ENCODE measurements at places on chromosomes 12 and 14. TPM values are rescaled to one million over a fixed set of nuclear protein-coding genes. Genes with fewer than 3 reads are reported as not detected.

ENDOU gene
- 1.6 TPM for total RNA-seq

DNA sequence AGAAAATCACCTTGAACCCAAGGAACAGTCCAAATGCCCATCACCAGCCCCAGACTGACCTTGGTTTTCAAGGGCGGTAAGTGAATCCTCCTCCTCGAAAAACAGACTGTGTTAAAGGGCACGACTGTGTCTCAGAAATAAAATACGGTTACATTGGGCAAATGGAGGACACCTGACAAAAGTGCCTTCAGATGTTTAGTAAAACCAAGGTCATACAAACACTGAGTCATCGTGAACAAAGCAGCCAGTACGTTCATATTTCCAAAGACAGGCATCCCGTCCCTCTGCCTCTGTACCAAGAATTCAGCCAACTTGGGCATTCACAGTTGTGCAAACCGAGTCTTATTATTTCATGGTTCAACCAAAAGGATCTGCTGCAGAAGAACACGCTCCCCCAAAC lies 25.9 kb downstream of the FOXN3 start:
- H3K27ac ChIP-seq, result no peak overlapping the region
- no peak overlapping the region for H3K4me3 ChIP-seq
- H3K36me3 ChIP-seq, result peaks cover 8% of the 10 kb centered on the region
- no peak for DNase-seq
- peaks cover 4% of the 10 kb centered on the region for H3K27me3 ChIP-seq
- H3K4me1 ChIP-seq, result peaks cover 26% of the 10 kb centered on the region

DNA sequence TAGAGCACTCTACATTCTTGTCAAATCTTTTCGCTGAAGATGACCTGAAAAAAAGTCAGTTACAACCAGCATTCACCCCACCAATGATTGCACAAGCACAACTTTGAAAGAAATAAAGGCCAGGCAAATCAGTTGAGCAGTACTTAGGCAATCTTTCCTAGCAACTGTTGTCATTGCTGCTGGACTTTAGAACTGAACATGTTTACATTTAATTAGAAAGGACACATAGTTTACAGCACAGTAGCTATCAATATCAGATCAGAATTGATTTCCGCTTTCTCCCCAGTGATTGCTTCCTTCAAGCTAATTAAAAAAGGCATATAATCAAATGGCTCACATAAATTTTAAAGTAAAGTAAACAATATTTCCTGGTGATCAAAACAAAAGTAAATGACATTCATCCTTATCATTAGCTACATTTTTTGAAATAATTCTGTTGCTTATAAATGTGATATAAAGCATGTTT lies 128.4 kb downstream of the FOXA1 start:
- H3K36me3 ChIP-seq, result no peaks in the 10 kb centered on the region
- no peak overlapping the region for H3K4me3 ChIP-seq
- no peak for DNase-seq
- no peaks in the 10 kb centered on the region for H3K4me1 ChIP-seq
- peaks cover 1% of the 10 kb centered on the region for H3K27me3 ChIP-seq

DNA sequence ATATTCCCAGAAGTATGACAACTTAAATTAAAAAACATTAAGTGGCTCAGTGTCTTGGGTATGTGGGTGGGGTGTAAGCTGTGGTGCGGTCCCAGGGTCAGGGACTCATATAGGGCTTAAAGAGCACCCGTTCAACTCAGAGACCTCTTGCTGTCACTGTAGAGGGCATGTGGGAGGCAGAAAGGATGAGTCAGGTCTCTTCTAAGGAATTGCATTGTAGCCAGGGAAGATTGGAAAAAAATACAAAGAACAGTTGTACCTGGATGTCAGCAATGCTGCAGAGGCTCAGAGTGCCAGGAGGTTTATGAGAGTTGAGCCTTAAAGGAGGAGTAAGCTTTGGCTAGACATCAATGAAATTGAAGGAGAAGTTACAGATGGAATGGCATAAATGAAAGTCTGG lies 104.1 kb downstream of the MYRFL start:
- no peak overlapping the region for H3K27ac ChIP-seq
- no peaks in the 10 kb centered on the region for H3K36me3 ChIP-seq
- H3K27me3 ChIP-seq, result peaks cover 2% of the 10 kb centered on the region
- DNase-seq, result no peak

GRCh38 chr14:23559926-23560520 lies 4.0 kb downstream of the THTPA start:
- peak overlapping the region; percentile 51 for H3K27ac ChIP-seq
- H3K4me1 ChIP-seq, result peaks cover 16% of the 10 kb centered on the region
- peaks cover 45% of the 10 kb centered on the region for H3K36me3 ChIP-seq
- peak overlapping the region; percentile 43 for H3K4me3 ChIP-seq

AACS gene
- total RNA-seq, result 77.6 TPM

DNA sequence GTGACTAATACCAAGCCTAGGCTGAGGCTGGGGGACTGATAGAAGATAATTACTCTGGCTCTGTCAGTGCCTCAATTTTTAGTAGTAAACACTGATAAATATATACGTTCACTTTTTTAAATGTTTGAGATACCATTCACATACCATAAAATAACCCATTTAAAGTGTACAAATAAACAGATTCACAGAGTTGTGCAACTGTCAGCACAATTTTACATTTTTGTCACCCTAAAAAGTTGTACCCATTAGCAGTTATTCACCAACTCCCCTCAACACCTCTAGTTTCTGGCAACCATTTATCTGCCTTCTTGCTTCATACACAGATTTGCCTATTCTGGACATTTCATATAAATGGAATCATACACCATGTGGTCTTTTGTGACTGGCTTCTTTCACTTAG lies 15.1 kb downstream of the PPP1R12A start:
- H3K36me3 ChIP-seq, result no peaks in the 10 kb centered on the region
- no peak overlapping the region for H3K4me3 ChIP-seq
- no peak overlapping the region for H3K27ac ChIP-seq
- DNase-seq, result no peak

Measured in endothelial cell (in vitro differentiated cells).